ENCODE measurements at places on chromosomes 1 and 21.

GRCh38 chr1:37850352-37850955 lies 8.9 kb downstream of the MTF1 start:
- DNase-seq, result peak; percentile 81

GRCh38 chr1:186976700-186977099 lies 148.0 kb downstream of the PLA2G4A start:
- no peak for DNase-seq

- DNase-seq, result no peak
Observed at GRCh38 chr1:41641475-41641814, 157.0 kb upstream of the EDN2 start.

GRCh38 chr1:3064901-3065300 lies 4.1 kb upstream of the PRDM16 start:
- no peak for DNase-seq

GRCh38 chr1:9787702-9788101 lies 36.1 kb downstream of the CLSTN1 start:
- no peak for DNase-seq

- DNase-seq, result no peak
Observed at GRCh38 chr1:149881876-149882275, 17.5 kb upstream of the BOLA1 start.

GRCh38 chr1:42996384-42996970 lies 37.8 kb upstream of the SLC2A1 start:
- no peak for DNase-seq

DNA sequence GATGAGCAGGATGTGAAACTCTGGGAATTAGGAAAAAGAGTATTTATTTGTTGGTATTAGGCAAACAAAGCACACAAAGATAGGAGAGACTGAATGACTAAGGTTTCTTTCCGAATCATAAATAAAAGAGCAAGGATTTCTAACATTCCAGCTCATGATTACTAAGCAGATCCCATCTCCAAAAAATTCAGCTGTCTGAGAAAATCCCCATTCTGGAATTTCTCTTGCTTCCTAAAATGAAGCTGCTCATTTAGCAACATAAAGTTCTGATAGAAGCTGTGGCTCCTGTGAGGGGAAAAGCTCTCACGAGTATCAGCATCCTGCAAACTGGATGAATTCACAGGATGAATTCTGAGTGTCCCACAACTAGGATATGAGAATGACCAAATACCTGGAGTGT lies 6.7 kb upstream of the SH2D5 start:
- peak; percentile 71 for DNase-seq

DNA sequence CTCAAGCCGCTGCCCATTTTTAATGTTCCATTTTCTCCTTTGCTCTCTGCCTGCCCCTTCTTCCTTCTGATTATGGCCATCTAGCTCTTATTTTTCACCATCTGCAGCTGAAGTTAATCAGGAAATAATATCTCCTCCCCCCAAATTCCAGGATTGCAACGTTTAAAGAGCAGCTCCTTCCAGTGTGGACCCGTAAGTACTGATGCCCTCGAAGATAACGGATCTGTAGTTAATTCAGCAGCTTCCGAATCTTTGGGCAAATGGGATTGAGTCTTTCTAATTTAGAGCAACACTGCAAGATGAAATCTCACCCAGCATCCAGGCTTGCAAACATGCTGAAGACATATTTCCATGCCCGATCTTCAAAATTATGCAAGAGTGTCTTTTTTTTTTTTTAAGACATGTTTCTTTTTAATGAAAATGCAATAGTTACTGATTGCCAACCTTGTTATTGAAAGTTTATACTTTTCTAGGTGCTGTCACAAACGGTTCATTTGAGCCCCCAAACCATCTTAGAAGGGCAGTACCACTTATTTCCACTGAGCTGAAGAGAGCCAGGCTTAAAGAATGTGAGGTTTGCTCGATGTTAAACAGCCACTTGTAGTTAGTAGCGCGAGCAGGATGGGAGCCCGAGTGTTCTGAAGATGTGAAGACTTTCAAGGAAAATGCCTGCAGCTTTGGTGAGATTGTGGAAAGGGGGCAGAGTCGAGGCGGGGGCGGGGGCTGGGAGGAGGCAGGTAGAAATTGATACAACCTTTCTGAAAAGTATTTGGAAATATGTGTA lies 10.9 kb upstream of the RCAN3 start:
- DNase-seq, result no peak

GRCh38 chr1:187306710-187307415 lies 478.1 kb downstream of the PLA2G4A start:
- no peak for DNase-seq

- no peak for DNase-seq
Observed at GRCh38 chr1:235851939-235852338, 14.8 kb downstream of the LYST start.

DNA sequence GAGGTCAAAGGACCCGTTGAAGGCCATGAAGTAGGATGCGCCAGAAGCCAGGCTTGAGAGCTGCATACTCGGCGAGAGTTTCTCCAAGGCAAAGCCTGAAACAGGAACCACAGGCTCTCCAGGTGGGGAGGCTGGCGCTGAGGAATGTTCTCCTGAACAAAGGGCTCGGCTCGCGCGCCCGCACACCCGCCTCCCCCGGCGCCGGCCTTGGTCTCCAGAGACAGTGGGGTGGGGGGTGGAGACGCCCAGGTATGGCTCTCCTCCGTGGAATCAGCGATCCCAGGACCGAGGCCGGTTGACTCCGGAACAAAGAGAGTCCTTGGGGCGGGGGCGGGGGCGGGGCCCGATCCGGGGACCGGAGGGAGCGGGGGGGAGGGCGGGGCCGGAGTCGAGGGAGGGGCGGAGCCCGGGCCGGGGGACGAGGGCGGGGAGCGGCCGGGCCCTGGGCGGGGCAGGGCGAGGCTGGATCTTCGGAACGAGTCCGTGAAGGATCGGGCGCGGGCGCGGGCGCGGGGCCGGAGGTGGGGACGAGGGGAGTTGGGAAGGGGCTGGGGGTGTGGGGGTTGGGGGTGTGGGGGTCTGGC lies 85.0 kb downstream of the NKAIN1 start:
- DNase-seq, result peak; percentile 61

DNA sequence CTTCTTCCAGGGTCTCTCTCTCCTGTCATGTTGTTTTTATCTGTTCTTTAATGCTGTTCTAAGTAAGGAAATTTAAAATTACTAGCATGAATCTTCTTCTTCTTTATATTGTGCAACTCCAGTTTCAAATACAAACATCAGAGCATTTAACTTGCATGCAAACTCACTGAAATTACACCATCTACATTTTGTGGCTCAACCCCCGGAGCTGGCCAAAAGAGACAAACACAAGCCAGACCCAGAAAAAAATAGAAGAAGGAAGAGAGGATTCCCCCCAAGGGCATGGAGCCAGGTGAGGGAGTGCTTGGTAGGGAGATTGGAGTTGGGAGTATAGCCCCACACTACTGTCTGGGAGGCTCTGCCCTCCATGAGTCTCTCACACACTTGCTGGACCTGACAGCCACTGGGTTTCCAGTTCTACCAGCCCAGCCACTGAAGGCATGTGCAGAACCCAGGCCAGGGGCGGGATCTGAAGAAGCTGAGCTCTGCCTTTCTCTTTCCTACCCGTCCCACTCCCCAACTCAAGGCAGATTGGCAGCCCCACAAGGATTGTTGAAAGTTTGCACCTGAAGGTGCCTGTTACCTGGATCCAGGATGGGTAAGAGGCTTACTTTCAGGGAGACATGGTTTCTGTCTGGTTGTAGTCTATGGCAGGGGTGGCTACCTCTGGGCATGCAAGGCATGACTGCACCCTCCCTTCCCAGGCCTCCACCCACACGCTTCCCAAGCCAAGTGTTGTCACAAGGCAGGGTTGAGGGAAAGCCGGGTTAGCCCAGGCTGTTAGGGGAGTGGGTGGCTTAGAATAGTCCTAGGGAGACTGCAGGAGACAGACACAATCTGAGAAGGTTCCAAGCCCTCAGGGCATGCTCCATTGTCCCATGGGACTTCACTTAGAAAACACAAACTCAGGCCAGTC lies 297.2 kb downstream of the TGFB2 start:
- peak; percentile 87 for DNase-seq

DNA sequence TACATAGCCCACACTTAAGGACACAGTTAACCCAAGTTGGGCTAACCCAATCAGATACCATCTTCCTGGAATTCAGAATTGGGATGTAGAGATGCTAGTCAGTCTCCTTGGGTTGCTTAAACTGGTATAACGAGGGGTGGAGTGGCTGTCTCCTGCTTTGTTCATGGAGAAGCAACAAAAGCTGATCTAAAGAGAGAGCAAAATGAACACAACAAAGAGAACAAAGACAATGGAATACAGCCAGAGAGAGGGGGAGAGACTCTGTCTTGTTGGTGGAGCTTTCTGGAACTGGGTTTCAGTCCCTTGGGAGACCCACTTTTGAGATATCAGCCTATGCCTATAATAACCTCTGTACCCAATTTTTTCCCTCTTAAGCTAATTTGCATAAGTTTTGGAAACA lies 138.1 kb downstream of the ATG4C start:
- no peak for DNase-seq

- no peak for DNase-seq
Observed at GRCh38 chr1:244118109-244118761, 67.2 kb downstream of the ZBTB18 start.

- DNase-seq, result peak; percentile 58
Observed at GRCh38 chr1:205600085-205600484, 31.7 kb downstream of the ELK4 start.

- DNase-seq, result no peak
Observed at GRCh38 chr1:20558191-20558590, 5.8 kb downstream of the FAM43B start.

DNA sequence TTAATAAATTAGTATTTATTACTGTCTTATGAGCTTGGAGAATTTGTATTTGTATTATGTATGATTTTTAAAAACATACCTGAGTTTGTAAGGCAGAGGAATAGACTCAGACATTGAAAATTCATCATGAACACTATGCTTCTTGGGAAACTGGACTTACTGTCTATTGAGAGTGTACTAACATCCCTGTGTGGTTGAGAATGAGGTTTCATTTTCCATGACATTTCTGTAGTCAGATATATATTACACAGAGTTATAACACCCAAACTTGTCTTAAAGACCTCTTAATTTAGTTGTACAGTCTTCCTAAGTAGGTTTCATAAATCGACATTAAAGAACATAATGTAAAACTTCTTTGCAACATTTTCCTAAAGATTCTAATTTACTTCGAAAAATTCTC lies 30.0 kb downstream of the PPP2R5A start:
- no peak for DNase-seq

- DNase-seq, result no peak
Observed at GRCh38 chr1:63912643-63913042, 138.8 kb downstream of the ROR1 start.

DNA sequence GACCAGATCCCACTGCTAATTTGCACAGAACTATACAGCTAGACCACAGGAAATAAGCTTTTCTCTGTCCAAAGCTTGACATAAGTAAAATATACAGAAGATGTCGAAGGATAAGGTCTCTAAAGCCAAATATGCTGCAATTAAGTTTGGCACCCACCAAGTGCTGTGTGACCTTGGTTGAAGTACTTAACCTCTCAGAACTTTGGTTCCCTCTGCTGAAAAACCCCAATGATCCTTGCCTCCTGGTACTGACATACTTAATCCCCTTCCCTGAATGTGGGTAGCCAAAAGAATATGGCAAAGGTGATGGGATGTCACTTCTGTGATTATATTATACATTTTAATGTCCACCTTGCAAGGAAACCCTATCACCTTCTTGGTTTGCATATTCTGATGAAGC lies 290.5 kb downstream of the VAV3 start:
- no peak for DNase-seq

DNA sequence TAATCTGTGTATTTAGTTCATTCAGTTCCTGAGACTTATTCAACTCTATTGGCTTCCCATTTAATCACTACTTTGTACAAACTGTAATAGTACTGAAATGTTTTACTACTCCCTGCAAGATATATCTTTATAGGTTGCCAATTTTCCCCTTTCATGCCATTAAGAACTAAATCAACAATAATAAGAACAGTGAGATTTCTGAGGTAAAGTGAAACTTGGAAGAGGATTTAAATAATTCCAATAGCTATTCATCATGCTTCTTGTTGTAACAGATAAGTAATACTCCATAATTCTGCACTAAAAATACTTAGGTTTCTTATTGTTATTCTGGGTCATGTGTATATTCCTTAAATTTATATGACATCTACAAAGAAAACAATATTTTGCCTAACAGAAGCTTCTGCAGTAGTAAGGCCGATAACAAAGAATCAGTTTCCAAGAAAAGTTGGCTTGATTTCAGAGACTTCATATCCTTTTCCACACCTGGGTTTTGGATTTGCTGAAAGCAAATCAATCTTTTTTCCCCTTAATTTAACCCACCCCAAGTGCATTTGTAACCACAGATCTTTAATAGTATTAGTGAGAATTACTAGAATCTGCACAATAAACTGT lies 258.3 kb downstream of the FAF1 start:
- no peak for DNase-seq

DNA sequence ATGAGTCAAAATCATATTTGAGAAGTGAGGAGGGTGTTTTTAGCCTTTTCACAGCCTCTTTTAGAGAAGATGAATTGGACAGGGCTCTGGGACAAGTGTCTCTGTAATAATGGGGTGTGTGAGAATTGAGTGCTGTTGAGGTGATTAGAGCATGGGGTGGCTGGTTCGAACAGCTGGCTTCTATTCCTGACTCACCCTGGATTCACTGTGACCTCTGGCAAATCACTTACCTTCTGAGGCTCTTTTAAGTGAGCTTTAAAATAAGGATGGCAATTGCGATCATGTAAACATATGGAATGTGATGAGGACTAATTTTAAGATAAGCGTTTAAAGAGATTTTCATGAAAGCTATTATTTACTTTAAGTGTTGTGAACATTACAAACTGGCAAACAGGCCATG lies 243.4 kb downstream of the ADGRL2 start:
- no peak for DNase-seq

DNA sequence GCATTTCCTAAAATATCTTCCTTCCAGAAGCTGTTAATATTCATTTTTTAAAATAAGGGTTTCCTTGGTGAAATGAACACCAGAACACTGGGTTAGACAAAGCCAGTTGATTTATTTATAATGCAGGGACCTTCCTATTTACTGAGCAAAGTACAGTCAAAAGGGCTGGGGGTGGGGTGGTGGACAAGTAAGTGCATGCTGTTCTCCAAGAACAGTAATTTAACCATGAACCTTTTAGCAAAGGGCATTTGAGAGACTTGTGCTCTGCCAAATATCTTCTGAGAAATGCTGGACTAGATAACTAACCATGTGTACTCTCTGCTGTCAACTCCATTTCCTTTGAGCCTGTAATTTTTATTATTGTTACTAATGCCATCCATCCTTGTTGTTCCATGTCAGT lies 100.2 kb downstream of the OMA1 start:
- DNase-seq, result no peak

DNA sequence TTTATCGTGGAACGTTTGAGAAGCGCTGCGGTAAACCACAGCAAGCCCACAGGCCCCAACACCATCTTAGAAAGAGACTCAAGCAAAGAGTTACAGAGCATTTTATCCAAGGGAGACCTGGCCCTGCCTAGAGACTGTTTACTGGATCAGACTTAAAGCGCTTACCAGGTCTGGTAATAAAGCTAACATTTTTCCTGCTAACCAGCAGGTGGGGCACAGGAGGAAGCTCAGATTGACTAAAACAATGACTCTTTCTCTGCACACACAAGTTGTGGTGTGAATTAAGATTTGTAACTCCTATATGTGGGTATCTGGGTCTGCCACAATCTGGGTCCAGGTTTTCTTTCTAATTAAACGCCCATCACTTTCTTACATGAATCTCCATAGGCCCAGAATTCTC lies 136.5 kb upstream of the ETS2 start:
- DNase-seq, result peak; percentile 39

GRCh38 chr21:41964171-41964570 lies 10.4 kb upstream of the C2CD2 start:
- no peak for DNase-seq

- peak; percentile 62 for DNase-seq
Observed at GRCh38 chr1:164565357-164565756, 6.4 kb downstream of the PBX1 start.

All from amniotic epithelial cell (primary cell).